ENCODE measurements at places on chromosomes 7 and 10. TPM values are rescaled to one million over a fixed set of nuclear protein-coding genes. Genes with fewer than 3 reads are reported as not detected.

The CREB5 gene
- total RNA-seq, result not detected

The OPN1SW gene
- not detected for total RNA-seq

The OR2A1 gene
- total RNA-seq, result not detected

The CNPY1 gene
- total RNA-seq, result not detected

The SPOCK2 gene
- 217 TPM for total RNA-seq

The SLC13A4 gene
- total RNA-seq, result not detected
